ENCODE measurements at places on chromosomes 12 and 14. TPM values are rescaled to one million over a fixed set of nuclear protein-coding genes. Genes with fewer than 3 reads are reported as not detected.

Gene ZFYVE26
- total RNA-seq, result 14.2 TPM

Gene KRT78
- total RNA-seq, result not detected

Gene PHLDA1
- total RNA-seq, result 12.3 TPM

Gene PEBP1
- total RNA-seq, result 117 TPM

Gene RD3L
- not detected for total RNA-seq

Gene ANKRD33
- total RNA-seq, result not detected

Gene NUDT14
- 13.5 TPM for total RNA-seq

Gene AMDHD1
- total RNA-seq, result 1.4 TPM
